ENCODE measurements at places on chromosomes 5 and 9.
A peak's percentile ranks its signal among the peaks of the same experiment; 100 is the strongest.

DNA sequence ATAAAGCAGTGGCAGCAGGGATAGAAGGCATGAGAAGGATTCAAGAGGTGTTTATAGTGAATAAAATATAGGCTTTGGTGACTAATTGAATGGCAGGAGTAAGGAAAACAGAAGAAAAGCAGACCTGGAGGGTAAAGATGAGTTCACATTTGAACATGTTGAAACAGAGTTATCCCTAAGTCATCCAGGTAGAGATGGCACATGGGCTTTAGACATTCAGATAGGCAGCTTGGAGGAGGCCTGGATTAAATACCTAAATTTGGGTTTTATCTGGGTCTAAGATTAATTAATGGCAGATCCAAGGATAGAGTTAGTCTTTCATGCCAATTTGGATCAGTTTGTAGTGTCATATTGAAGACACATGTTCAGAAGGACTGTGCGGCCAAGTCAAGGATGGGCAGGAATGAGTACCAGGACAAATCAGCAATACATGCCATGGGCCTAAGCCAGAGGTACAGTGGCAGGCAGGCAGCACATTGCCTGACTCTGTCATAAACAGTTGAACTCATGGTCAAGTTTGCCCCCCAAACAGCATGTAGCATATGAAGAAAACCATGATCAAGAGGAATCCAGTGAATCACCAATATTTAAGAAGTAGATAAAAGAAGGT lies 115.5 kb upstream of the SLC12A2 start:
- DNase-seq = no peak

GRCh38 chr9:94250456-94250855 lies 8.6 kb upstream of the ZNF169 start:
- DNase-seq = no peak

- DNase-seq = no peak
These were observed 68.6 kb downstream of the VCAN start for GRCh38 chr5:83540105-83540504.

DNA sequence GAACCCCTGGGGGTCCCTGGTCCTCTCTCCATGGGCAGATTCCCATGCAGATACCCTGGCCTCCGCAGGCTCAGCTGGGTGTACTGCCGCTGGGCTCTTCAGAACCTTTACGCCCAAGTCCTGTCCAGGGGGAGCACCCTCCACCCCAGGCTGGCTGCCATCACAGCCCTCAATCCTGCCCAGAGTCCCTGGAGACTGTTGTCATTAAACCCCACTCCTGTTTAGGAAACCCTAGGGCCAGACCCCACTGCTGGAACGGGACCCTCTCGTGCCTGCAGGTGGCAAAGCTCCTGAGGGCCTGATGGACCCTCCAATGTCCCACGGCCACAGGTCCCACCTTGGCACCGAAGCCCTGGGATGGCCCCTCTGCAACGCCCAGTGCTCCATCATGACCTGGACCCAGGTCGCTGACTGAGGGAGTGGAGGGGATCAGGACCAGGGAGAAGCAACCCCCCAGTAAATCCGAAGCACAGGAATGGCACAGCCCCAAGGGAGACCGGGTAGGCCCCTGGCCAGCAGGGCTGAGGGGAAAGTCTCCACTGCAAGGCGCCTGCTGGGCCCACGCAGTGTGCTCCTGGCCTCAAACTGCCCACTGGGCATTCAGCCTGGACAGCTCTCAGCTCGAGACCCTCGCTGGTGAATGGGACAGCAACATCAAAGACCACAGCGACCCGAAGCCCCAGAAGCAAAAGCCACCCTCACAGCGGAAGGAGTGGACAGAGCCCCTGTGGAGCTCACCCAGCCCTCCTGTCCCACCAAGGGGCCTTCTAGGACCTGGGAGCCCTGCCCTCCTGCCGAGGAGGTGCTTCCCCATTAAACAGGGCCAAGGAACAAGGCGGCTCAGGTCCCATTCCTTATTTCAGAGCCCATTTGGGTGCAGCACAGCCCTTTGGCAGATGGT lies 8.3 kb downstream of the ZDHHC11B start:
- DNase-seq = no peak

- no peak for DNase-seq
These were observed 282.9 kb downstream of the NR3C1 start for GRCh38 chr5:143120460-143121134.

GRCh38 chr5:123397538-123397937 lies 25.7 kb downstream of the CEP120 start:
- no peak for DNase-seq

DNA sequence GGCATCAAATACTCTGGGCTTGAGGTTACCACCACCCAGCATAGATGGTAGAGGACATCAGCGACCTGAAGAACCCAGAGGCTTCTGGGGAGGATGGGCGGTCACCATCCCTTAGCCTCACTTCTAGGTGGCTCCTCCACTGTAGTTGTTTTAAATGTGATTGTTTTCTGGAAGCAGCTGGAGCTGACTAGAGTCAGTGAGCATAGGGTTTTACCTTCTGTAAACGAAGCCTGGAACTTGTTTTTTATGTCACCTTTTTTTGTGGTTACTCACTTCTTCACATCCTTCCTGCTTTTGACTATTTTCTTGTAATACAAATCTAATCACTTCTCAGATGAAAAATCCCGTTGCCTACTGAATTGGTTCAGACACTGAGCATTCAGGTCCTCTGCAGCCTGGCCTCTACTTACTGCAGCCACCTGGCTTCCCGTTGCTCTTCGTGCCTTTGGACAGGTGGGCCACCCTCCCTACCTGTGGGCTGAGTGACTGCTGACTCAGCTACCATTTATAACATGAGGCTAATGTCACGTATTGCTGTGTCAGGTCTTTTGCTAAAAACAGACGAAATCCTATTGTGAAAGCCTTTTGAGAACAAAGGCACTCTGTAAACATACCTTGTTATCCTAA lies 167.8 kb downstream of the MAN2A1 start:
- DNase-seq = no peak

DNA sequence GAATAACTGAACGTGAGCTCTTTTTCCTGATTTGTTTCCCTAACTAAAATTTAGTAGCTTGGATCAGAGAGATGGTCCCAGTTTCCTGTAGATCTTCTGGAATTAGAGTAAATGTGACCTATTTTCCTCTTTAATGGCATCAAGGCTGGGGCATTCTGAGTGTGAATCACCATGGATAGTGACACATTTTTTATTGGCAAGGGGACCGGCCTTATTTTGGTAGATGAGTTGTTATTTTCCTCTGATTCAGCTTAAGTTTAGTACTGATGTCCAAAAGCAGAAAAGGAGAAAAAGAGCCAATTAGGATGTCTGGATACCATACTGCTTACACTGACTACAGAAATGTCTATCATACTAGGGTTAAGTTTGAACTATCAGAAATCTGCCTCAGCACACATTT lies 68.1 kb downstream of the RNF38 start:
- no peak for DNase-seq

- no peak for DNase-seq
These were observed 117.9 kb upstream of the IL6ST start for GRCh38 chr5:56112526-56113121.

GRCh38 chr9:137319739-137320551 lies 17.9 kb upstream of the NRARP start:
- no peak for DNase-seq

GRCh38 chr5:90020575-90021538 lies 388.7 kb downstream of the CETN3 start:
- DNase-seq = no peak

- no peak for DNase-seq
These were observed 178.9 kb downstream of the SH3GL2 start for GRCh38 chr9:17757816-17758215.

DNA sequence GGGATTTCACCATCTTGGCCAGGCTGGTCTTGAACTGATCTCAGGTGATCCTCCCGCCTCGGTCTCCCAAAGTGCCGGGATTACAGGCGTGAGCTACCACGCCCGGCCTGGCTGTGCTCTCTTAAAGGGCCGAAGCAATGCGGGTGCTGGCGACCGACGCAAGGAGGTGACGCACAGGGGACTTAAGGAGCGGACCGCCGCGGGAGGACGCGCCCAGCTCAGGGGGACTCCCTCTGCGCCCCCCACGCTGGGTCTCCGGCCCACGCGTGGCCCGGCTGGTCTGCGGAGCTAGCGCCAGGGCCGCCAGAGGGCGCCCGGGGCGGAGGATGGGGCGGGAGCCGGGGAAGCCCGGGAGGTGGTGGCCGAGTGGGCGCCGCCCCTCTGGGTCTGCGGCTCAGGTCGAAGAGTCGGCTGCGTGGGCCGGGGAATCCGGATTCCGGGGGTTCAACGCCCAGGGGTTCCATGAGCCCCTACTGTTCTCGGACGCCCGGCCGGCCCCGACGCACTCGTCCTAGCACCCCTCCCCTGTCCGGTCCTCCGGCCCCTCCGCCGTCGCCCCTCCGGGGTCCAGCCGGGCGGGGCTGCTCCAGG lies 502 bp upstream of the CERCAM start:
- peak; percentile 73 for DNase-seq

DNA sequence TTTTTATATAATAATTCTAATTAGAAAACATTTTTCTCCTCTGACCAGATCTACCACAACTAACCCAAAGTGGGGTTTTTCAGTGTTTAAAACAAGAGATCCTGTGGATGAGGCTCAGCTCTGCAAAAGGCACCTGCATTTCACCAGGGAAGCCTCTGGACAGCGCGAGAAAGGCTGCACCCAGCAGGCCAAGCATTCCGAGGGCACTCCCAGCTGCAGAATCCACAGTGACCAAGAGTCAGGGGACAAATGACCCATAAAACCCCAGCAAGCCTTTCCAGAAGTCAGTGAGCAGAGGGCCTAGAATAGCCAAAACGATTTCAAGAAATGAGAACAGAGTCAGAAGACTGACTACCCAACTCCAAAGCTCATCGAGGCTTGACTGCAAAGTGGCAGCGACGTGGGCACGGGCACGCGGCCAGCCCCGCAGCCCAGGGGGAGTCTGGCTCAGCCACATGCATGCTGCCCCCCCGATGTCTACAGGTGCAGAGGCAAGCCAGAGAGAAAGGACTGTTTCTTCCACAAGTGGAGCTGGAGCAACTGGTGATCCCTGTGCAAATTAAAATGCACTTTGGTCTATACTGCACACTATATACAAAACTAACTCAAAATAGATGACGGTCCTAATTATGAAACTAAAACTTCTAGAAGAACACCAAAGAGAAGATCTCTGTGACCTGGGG lies 26.2 kb downstream of the TPPP start:
- no peak for DNase-seq

DNA sequence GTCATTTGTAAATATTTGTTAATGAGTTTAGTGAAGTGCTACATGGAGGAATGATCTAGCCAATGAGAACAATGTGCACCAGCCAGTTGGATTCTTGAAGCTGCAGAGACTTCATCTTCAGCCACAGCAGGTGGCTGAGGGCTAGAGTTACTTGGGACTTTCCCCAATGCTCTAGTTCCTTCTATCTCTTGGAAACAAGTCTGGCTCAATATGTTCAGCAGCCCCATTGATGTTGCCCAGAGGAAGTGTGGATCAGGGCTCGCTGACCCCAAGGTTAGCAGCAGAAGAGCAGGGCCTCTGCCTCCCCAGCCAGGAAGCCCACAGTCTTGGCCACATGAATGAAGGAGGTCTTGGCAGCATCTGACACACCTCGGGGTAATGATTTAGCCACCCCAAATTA lies 117.5 kb downstream of the SLC1A3 start:
- no peak for DNase-seq

- DNase-seq = no peak
These were observed 613 bp upstream of the COL15A1 start for GRCh38 chr9:98942906-98943681.

GRCh38 chr9:93830606-93831005 lies 124.5 kb downstream of the BARX1 start:
- DNase-seq = no peak

DNA sequence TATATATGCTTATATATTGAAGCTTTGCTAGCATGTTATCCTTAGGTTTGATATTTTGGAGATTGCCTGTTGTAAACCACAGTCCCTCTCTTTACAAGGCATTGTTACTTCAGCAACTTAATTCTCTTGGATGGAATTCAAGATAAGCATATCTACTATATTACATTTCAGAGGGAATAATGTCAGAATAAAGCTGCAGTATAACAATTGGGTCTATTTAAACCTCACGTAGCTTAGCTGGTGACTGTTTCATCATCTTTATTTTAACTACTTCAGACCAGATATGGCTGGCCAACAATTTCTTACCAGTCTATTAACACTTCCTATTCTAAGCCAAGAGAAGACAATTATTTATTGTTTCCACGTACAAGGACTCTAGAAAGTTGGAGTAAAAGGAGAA lies 27.1 kb downstream of the ZCCHC10 start:
- no peak for DNase-seq

DNA sequence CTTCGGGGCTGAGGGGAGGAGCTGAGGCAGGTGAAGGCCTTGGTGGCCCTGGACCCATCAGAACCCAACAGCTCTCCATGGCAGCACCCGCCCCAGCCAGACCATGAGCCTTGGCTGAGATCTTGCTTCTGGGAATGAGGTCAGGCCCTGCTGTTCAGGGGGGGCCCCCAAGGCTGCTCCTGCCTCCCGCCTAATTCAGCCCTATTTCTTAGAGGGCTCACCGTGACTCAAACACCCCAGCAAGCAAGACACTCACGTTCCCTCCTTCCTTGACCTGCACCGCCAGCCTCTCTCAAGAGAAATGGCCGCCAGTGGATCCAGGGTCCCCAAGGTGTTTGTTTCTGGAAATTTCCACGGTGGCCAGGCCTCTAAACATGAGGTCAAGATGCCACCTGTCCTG lies 61.4 kb upstream of the PPP1R26 start:
- no peak for DNase-seq

GRCh38 chr9:126534431-126535186 lies 79.1 kb upstream of the LMX1B start:
- DNase-seq = no peak

DNA sequence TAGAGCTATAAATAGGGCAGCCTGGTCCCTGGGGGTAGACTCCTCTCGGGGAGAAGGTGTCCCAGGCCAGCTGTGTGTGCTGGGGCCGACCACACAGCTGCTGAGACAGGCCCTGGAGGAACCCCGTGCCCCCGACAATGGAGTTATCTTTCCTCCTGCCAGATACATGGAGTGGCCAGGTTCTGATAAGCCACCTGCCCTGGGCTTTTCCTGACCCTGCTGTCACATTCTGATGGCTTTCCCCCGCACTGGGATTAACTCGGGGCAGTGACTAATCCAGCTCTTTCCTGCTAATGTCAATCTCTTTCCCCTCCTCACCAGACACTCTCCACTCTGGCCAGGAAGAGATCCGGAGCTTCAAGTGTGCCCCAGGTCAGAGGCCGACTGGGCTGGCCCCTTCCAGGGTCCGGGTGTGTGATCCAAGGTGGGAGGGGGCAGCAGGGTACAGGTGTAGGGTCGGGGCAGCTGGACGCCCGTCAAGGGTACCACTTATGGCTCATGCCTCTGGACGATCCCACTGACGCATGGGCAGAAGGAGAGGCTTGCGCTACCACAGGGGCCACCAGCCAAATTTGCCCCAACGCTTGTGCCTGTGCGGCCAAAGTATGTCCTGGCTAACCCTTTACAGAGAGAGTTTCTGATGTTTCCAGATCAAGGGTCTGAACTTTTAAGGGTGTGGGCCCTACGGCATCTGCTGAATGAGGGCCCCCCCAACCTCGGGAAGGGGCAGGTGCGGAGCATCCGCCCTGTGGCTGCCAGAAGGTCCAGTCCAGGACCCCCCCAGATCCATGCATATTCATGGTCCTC lies 20.6 kb upstream of the COL5A1 start:
- no peak for DNase-seq

Data from right lung (tissue), 10 donors.